ENCODE measurements at places on chromosomes 12 and 14. TPM values are rescaled to one million over a fixed set of nuclear protein-coding genes. Genes with fewer than 3 reads are reported as not detected.

Gene DENND5B
- 9.6 TPM for total RNA-seq

Gene TIMM9
- total RNA-seq, result 70.1 TPM

Gene SINHCAF
- 42.5 TPM for total RNA-seq

Gene NPFF
- not detected for total RNA-seq

Gene KCNK10
- total RNA-seq, result not detected

Gene HOXC10
- total RNA-seq, result 2.5 TPM

Gene CABP1
- 0.22 TPM for total RNA-seq

Gene SIRT4
- total RNA-seq, result 1.6 TPM

Gene DHRS1
- 15.2 TPM for total RNA-seq

Gene CIT
- total RNA-seq, result 13.4 TPM

Gene KRT5
- 0.21 TPM for total RNA-seq

Gene ANG
- 11.0 TPM for total RNA-seq

All from A549 treated with ZK216348 at 1 μM for 4 hours (cell line).